CD4-positive, alpha-beta T cell treated with Interleukin-17A for 1 hour (primary cell): ENCODE measurements at places on chromosomes 4 and X.

DNA sequence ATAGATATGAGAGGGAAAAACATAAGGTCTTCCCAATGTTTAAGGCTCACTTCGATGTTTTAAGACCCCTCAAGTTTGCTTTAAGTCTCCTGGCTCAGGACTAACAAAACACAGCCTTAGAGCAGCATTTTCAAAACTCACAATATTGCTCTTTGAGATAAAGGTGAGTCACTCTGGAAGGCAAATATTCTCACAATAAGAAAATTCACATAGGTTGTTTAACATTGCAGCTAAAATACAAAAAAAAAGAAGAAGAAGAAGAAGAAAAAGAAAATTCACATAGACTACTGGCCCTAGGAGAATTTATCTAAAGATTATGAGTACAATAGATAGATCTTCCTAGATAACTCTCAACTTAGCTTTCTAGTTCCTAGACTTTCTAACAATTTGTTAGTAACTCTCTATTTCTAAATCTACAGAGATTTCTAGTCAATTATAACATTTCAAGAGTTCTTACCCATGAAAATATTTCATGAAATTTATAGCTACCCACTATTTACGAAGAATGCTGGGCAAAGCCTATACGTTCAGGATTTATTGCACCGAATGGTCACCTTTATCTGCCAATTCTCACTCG lies 267.0 kb downstream of the CHIC1 start:
- DNase-seq, result no peak

- no peak for DNase-seq
Measured at GRCh38 chrX:12403474-12404082, 265.3 kb downstream of the FRMPD4 start.

DNA sequence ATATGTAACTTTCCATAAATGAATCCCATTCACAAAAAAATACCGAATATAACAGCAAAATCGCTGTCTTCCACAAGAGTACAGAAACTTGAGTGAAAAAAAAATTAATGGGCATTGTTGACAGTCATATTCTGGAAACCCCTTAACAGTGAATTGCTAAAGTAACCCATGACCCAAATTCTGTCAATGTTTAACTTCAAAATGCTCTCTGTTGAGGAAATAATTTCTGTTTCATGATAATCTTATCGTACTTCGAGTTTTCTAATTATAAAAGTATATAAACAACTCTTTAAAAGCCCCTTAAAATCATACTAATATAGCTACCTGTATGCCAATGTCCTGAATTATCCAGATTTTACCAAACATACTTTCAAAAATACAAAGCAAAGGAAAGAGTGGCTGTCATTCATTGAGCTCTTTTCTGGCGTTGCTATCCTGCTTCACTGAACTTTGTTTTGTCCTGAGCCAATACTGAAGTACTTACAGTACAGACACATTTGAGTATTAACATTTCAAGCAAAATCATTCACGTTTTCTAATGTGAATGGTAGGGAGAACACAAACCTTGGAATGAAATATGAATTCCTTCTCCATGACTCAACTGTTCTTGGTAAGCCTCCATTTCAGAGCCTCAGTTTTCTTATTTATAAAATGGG lies 2.4 kb downstream of the XAGE3 start:
- no peak for DNase-seq

GRCh38 chrX:21369613-21370012 lies 4.6 kb upstream of the CNKSR2 start:
- DNase-seq, result no peak

DNA sequence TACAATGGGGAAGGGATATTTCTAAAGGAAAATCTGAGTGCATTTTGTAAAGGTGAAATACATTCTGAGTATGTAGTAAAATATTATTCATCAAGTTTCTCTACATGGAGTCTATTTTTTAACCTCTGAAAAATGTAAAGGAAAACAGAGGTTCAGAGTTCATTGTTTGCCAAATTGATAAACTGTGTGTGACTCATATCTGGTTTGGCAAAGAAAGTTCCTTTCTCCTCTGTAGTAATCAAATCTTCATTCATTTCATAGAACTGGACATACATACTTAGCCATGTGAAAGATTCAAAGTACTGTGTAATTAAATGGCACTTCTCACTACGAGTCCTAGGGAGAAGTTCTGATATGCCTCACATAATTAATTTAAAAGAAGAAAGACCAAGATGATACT lies 61.6 kb downstream of the HPGD start:
- DNase-seq, result no peak

- no peak for DNase-seq
Measured at GRCh38 chr4:184397516-184398163, 76.7 kb downstream of the IRF2 start.
